Common myeloid progenitor, CD34-positive (primary cell): ENCODE measurements at places on chromosomes 7 and 10.

DNA sequence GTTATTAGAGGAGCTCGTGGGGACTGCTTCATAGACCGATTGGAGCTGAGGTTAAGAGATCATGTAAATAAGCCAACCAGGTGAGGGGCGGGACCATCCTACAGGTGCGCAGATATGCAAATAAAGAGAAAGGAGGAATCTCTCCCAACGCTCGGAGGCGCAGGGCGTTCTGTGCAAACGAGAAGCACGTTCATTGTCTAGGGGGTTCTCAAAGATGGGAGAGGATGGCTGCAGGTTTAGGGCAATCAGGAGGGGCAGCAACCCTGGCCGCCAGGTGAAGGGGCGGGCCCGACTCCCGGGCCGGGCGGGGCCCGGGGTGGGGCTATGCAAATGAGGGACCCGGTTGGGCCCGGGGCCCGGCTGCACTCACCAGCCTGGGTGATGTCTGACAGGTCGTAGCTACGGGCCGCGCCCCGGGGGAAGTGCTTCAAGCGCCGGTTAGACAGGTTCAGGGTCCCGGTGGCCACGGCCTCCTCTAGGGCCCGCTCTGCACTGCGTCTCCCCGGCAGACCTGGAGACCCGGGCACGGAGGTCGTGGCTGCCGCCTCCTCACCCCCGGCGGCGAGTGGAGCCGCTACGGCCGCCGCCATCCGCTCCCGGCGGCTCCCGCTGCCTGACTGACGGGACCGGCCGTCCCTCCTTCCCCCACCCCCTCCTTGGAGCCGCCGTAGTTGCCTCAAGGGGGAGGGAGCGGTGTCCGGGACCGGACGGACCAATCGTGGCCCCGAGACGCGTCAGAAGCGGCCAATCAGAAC is at the start of gene LRCH4:
TSS of gene LRCH4 (minus strand) at position 619 of the 755 bp plus-strand sequence. CDS start at position 590, 29 bp downstream.
- H3K36me3 ChIP-seq: peaks cover 17% of the 10 kb centered on the region
- H3K4me1 ChIP-seq: peaks cover 52% of the 10 kb centered on the region
- no peaks in the 10 kb centered on the region for H3K27me3 ChIP-seq
- DNase-seq: no peak
- peak within 1 kb of the TSS; percentile 78 for H3K27ac ChIP-seq

GRCh38 chr7:15607529-15608210 is 45.9 kb upstream of the AGMO start:
- H3K27me3 ChIP-seq: no peaks in the 10 kb centered on the region
- no peaks in the 10 kb centered on the region for H3K36me3 ChIP-seq
- H3K4me3 ChIP-seq: no peak overlapping the region
- no peak for DNase-seq
- no peak overlapping the region for H3K27ac ChIP-seq

- H3K4me3 ChIP-seq: no peak overlapping the region
- peaks cover 13% of the 10 kb centered on the region for H3K4me1 ChIP-seq
- no peaks in the 10 kb centered on the region for H3K36me3 ChIP-seq
- no peaks in the 10 kb centered on the region for H3K27me3 ChIP-seq
These were observed 756.0 kb downstream of the KCNMA1 start for GRCh38 chr10:76881477-76882220.

DNA sequence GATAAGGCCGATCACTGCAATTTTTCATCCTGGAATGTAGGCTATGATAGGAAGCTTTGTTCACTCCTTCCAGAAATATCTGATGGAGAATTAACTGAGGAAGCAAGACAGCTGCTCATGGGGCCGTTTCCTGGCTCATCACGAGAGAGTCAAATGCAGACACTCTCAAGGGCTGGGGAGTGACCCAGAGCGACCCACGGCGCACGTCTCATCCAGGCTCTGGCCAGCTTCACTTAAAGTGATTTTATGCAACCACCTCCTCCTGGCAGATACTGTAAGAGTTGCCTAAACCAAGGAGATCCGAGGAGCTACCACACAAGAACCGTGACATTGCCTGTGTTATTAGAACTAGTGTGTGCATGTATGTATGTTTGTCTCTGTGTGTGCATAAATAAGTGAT is 530.8 kb downstream of the TCERG1L start:
- no peaks in the 10 kb centered on the region for H3K4me1 ChIP-seq
- no peak overlapping the region for H3K27ac ChIP-seq
- H3K36me3 ChIP-seq: no peaks in the 10 kb centered on the region
- DNase-seq: no peak

GRCh38 chr10:23694446-23694920 is 255.6 kb downstream of the OTUD1 start:
- no peak for DNase-seq
- peaks cover 17% of the 10 kb centered on the region for H3K4me1 ChIP-seq
- no peak overlapping the region for H3K27ac ChIP-seq
- peak overlapping the region; percentile 4 for H3K4me3 ChIP-seq

GRCh38 chr10:132200344-132201110 is 13.8 kb downstream of the DPYSL4 start:
- no peaks in the 10 kb centered on the region for H3K27me3 ChIP-seq
- H3K27ac ChIP-seq: no peak overlapping the region
- no peak overlapping the region for H3K4me3 ChIP-seq
- no peak for DNase-seq
- H3K4me1 ChIP-seq: no peaks in the 10 kb centered on the region
- no peaks in the 10 kb centered on the region for H3K36me3 ChIP-seq

GRCh38 chr7:155585951-155586350 is 39.6 kb upstream of the CNPY1 start:
- H3K27ac ChIP-seq: no peak overlapping the region
- peaks cover 9% of the 10 kb centered on the region for H3K27me3 ChIP-seq
- no peak for DNase-seq
- no peaks in the 10 kb centered on the region for H3K36me3 ChIP-seq
- H3K4me3 ChIP-seq: no peak overlapping the region

DNA sequence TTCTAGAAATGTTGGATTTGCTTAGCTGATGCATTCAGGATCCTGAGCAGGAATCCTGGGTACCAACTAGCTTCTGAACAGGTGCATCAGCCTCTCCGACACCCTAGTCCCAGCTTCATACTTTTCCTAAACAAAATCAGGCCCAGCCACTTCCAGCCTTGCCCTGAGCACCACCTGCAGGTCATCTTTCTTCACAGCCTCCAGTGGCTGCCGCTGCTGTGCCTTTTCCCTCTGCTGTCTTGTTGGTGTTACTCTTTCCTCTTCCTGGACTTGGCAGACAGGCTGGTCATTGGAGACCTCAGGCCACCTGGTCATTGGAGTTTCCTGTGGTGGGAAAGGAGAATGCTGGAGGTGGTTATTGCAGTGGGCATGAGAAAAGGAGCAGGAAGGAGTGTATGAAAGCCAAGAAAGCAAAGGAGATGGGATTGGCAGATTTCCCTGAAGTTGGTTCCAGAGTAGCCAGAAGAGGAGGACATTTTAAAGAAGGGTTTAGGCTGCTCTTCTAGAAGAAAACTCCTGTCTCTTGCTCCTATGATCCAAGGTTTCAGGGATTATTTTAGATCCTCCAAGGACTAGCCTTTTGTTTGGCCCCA is 48.2 kb upstream of the NFKB2 start:
- no peak overlapping the region for H3K27ac ChIP-seq
- H3K27me3 ChIP-seq: no peaks in the 10 kb centered on the region
- peaks cover 32% of the 10 kb centered on the region for H3K36me3 ChIP-seq
- H3K4me3 ChIP-seq: no peak overlapping the region

DNA sequence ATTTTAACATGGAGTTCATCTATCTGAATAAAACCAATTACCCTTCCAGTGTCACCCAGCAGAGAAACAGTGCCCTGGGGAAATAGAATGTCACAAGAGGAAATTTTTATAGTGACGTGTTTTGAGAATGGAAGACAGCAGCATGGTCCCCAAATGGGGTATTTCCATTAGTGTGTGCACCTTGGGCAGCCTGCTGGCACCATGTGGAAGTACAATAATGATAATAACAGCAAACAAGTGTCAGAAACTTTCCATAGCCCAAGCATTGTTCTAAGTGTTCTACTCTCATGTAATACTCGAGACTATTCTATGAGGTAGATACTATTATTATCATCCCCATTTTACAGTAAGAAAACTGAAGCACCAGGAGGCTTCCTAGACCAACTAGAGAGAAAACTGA is 2.2 kb upstream of the PDE1C start:
- no peak overlapping the region for H3K4me3 ChIP-seq
- H3K27ac ChIP-seq: no peak overlapping the region
- H3K36me3 ChIP-seq: no peaks in the 10 kb centered on the region
- H3K27me3 ChIP-seq: peaks cover 21% of the 10 kb centered on the region
- DNase-seq: no peak
